ENCODE measurements at places on chromosomes 16 and 17. TPM values are rescaled to one million over a fixed set of nuclear protein-coding genes. Genes with fewer than 3 reads are reported as not detected.

- no peak for DNase-seq
Observed at GRCh38 chr17:80663781-80664206, 119.2 kb downstream of the RPTOR start.

Gene HAP1
- polyA plus RNA-seq, result 0.07 TPM

DNA sequence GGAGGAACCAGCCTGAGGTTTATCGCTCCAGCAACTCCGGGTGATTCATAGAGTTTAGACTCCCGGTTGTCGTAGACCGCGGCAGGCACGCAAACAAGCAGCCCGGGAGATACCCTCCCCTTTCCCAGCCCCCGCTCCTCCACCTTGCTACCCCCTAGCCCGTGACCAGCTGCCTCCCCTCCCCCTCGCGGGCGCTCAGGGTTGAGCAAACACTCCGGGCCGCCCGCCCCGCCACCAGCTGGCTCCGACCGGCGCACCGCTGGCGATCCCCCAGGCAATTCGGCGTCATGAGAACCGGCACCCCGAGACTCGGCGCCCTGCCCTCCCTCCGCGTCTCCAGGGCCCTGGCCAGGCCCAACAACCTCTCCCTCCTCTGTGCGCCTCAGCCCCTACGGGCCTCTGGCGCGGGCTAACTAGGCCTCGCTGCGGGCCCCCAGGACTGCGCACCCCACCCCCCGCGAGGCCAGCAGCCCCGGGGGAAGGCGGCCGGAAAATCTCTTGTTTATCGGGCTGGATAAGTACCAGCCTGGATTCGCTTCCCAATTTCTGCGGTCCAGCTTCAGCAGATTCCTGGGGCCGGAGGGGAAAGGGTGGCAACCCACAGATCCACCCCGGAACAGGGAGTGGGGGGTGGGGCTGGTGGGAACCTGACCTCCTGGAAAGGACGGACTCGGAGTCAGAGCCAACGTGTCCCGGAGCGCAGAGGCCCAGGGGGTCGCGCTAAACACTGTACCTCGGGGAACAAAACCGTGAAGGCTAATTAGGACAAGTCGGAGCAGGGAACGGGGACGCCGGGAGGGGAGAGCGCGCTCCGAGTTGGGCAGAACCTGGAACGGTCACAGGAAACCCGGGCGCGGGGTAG, 951 bp upstream of the GPRC5C start:
- peak; percentile 95 for DNase-seq

- DNase-seq, result peak; percentile 72
Observed at GRCh38 chr16:28596115-28596630, 677 bp downstream of the SULT1A2 start.

- no peak for DNase-seq
Observed at GRCh38 chr16:58815181-58815888, 81.2 kb upstream of the GOT2 start.

Gene HCRT
- polyA plus RNA-seq, result not detected

Gene GP1BA
- not detected for polyA plus RNA-seq

GRCh38 chr17:33292981-33293867, at the start of gene ASIC2:
Gene ASIC2, minus strand, starts transcription at chr17:33293295.
- DNase-seq, result no peak

Gene GAS2L2
- not detected for polyA plus RNA-seq

DNA sequence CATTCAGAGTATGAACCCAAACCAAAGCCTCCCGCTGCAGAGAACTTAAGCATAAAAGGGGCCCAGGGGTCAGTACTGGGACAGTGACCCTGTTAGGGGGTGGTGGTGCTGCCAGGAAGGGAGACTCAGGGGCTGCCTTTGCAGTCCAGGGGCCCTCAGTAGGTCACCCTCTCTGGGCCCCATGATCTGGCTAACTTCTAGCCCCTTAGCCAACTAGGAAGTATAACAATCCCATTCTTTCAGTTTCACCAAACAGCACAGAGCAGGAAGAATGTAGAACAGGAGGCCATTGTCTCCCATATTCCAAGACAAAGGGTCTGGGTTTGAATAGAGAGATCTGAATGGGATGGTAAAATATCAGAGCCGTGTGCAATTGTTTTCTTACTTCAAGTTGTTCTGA, 378.6 kb upstream of the C16orf82 start:
- DNase-seq, result no peak

DNA sequence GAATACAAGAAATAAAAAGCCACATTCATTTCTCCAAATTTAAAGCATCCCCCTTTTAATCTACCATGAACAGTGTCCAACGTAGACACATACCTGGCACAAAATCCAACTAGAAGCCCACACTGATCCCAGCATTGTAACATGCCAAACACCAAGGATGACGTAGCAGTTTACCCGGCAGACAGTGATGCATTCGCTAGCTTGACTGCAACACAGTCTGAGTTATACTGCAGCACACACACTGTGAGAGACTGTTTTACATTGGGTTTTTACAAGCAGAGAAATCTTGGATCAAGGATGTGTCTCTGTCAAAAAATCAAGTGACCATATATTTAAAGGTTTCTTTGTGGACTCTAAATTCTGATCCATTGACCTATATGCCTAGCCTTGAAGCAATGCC, 74.5 kb upstream of the C17orf78 start:
- no peak for DNase-seq

Gene MPV17L
- 33.6 TPM for polyA plus RNA-seq

Gene TMEM204
- not detected for polyA plus RNA-seq

- no peak for DNase-seq
Observed at GRCh38 chr17:64499805-64500486, 3.1 kb upstream of the POLG2 start.

Gene MAP2K3
- 31.9 TPM for polyA plus RNA-seq

DNA sequence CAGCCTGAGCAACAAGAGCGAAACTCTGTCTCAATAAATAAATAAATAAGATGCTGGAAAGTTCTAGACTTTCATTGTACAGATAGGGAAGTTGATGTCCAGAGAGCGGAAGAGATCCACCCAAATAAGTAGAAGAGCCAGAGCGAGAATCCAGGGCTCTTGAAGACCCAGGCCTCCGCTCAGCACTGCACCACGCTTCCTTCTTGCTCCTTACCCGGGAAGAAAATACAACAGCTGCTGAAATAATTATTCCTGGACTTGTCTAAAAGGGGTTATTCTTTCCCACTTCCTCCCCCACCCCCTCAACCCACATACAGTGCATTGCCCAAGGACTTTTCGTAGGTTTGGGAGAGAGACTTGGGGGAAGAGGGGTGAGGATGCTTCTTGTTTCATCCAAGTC, 26.7 kb downstream of the CDK5RAP3 start:
- DNase-seq, result no peak

Gene PRSS8
- polyA plus RNA-seq, result 7.2 TPM

Gene HOXB1
- polyA plus RNA-seq, result not detected

DNA sequence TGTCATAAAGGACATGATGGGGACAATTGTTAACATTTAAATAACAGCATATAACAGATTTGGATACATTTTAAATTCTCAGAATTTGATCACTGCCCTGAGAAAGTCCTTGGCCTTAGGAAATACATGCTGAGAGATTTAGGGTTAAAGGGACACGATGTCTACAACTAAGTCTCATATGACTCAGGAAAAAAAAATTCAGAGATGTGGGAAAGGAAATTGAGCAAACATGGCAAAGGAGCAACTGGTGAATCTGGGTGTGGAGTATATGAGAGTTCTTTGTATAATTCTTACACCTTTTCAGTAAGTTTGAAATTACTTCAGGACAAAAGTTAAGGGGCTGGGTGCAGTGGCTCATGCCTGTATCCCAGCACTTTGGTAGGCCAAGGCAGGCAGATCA, 18.2 kb downstream of the MPP3 start:
- no peak for DNase-seq

DNA sequence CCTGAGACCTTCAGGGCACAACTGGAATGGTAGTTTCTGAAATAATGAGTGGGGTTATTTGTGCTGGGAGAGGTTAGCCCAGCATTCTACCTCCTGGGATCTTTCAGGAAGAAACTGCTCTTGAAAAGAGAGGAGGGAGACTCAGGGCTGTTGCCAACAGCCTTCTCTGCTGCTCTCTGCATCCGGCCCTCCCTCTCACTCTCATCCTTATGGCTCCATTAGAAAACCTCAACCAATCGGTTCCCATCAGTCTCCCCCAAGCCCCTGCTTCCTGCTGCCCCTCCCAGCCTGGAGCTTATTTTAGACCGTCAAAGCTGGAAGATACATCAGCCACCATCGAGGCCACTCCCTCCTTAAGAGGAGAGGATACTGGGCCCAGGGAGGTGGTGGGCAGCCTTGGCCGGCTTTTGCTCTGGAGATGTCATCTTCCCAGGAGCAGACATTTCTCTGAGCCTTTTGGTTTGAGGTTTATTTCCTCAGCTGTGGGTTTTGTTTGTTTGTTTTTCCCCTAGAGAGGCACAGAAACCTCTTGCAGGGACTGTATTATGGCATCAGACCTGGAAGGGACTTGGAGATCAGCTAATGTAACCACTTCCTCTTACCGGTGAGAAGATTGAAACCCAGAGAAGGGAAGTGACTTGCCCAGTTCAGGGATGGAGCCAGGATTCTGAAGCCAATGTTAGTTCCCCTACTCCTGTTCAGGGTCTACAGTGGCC, 2.7 kb downstream of the MPRIP start:
- DNase-seq, result no peak

Gene FA2H
- 0.20 TPM for polyA plus RNA-seq

DNA sequence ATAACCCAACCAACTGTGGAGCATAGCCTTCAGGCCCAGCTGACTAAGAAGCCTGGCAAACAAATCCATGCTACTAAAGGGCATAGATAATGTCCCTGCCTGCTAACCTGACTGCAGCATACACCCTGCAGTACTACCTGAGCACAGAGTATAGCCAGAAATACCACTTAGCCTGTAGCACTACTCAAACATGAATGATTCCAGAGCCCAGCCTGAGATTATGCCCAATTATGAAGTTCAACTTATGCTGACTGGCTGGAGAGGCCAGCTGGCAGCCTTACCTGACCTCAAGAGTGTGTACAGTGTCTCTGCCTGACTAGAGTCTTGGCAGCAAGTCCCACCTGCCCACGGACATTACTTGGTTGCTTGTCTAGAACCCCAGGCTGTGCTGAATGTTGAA, 1265.3 kb downstream of the CDH11 start:
- no peak for DNase-seq

- DNase-seq, result no peak
Observed at GRCh38 chr17:4130715-4131114, 12.1 kb downstream of the ZZEF1 start.

Gene ATP2C2
- 0.07 TPM for polyA plus RNA-seq

DNA sequence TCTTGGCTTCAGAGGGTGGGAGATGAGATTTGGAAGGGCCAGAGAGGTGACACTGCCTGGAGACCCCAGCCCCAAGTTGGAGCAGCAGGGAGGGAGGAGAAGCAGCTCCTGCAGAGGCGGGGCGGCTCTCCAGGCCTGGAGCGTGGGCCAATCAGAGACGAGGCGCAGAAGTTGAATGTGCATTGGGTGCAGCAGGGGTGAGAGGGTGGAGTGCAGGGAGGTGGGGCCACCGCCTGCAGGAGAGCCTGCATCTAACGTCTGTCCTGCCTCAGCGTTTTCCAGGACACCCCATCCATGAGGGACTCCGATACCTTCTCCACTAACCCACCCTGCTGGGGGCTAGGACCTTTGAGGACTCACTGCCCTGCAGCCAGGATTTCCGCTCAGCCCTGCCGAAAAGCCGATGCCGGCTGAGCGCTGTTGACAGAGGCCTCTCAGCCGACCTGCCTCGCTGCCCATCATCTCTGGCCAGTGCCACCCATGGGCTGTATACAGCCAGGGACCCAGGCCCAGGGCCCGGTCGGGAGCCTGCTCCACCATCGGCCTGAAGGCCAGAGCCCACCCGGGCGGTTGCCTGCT, 146.2 kb downstream of the ENGASE start:
- DNase-seq, result no peak

Gene NPIPA2
- 0.50 TPM for polyA plus RNA-seq

Gene CRHR1
- polyA plus RNA-seq, result not detected

DNA sequence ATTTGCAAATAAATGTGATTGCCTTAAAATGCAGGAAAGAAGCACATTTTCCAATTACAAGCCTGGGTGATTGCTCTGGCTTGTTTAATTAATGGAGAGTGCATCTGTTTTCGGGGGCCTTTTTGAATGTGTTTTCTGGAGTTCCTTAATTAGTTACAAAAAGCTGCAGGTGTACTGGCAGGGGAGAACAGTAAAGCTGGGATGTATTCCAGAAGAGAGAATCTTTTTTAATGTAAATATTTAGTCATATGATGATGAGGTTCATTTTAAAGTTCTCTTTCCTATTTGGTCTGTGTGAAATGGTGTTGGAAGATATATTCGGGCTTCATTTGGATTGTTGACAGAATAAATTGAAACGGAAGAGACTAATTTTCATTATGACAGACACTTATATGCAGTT, 70.9 kb upstream of the N4BP1 start:
- DNase-seq, result no peak

Gene KCNG4
- polyA plus RNA-seq, result not detected

DNA sequence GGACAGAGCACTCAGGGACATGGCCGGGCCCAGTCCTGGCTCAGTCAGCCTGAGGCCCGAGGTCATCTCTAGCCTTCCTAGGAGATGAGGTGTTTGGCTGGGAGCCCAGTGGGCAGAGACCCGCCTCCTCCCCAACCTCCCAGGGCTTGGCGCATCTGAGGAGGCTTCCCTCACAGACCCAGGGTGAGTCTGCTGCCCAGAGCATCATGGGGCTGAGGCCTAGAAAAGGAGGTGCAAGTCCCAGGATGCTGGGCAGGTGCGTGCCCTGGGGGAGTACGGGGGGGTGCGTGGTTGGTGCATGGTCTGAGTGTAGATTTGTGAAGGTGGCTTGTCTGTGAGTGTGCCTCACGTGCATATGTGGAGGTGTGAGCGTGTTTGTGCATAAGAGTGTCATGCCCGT, 4.7 kb downstream of the PDE6G start:
- DNase-seq, result peak; percentile 59

Gene KRTAP1-1
- polyA plus RNA-seq, result not detected

GRCh38 chr16:49440156-49441065, 66.8 kb downstream of the C16orf78 start:
- no peak for DNase-seq

DNA sequence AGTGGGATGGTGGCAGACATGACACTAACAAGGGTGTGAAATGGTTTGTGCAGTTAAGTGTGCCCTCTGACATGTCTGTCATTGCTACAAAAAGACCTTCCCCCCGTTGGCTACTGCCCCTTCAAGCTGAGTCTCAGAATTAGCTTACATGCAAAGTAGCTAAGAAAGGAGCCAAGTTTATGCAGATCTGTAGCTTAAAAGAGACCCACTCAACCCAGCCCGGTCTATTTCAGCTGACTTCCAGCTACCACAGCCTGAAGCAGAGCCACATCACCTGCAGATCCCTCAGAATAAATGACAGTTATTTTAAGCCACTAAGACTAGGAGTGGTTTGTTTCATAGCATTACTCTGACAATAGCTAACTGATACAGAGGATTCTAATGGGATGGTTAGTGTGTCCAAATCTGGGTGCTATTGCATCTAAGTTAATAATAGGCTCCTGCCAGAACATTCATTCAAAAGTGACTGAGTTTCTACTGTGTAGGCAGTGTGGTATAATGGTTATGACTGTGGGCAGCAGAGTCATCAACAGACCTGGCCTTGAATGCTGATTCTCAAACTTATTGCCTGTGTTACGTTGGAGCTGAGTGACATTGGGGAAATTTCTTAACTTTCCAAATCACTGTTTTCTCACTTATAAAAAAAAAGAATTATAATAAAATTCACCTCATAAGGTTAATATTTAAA, 11.7 kb downstream of the C17orf67 start:
- DNase-seq, result no peak

GRCh38 chr17:5019475-5019956, 15.7 kb downstream of the SLC52A1 start:
- DNase-seq, result no peak
